ENCODE measurements at places on chromosomes 3 and 15. TPM values are rescaled to one million over a fixed set of nuclear protein-coding genes. Genes with fewer than 3 reads are reported as not detected.

DNA sequence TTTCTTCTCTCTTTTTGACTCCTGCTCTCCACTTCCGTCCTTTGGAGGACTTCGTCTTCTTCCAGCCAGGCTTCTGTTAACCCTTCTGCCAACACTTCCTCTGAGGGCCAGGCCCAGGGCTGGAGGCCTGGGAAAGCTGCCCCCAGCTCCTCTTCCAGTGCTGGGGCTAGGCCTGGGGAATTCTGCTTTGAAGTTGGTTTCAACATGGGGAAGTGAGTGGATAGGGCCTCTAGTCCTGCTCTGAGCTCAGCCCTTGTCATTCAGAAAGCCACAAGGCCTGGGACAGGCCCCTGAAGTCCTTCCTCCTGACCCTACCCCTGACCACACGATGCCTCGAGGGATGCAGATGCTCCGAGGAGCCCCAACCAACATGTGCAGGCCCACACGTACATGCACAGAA, 53.9 kb upstream of the HERC1 start:
- no peak for DNase-seq

DNA sequence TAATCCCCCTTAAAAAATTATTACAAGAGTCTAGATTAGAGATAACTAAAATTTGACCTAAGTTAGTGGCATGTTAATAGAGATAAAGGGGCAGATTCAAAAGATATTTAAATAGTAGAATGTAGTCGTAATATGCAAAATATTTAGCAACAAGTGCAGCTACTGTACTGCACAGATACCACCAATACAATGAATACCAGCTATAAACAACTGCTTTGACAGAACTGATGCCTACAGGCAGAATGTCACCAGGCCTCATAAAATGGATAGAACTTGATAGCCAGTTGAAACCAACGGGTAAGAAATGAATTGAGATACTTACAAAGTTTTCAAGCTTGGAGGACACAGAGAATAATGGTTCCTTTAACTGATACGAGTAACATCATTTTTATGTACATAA, 249.3 kb upstream of the VEPH1 start:
- DNase-seq = no peak

GRCh38 chr15:90083954-90084607, 18.2 kb downstream of the IDH2 start:
- DNase-seq = no peak

GRCh38 chr3:36557708-36558421, 177.6 kb downstream of the STAC start:
- DNase-seq = no peak

- DNase-seq = no peak
Observed at GRCh38 chr3:50480471-50480870, 23.0 kb downstream of the CACNA2D2 start.

GRCh38 chr15:73857193-73857920, 16.0 kb upstream of the TBC1D21 start:
- DNase-seq = no peak

UPK1B gene
- 0.14 TPM for total RNA-seq

All from astrocyte (in vitro differentiated cells and primary cell).